ENCODE measurements at places on chromosomes 13 and 19. TPM values are rescaled to one million over a fixed set of nuclear protein-coding genes. Genes with fewer than 3 reads are reported as not detected.

Gene CILP2
- 0.98 TPM for total RNA-seq

Gene RELB
- total RNA-seq, result 0.74 TPM

Gene CACNA1A
- 46.7 TPM for total RNA-seq

Gene ZNF560
- 0.49 TPM for total RNA-seq

Gene NOVA2
- 19.7 TPM for total RNA-seq

Gene MADCAM1
- total RNA-seq, result 0.74 TPM

Gene MBD3L1
- not detected for total RNA-seq

Gene OR4F17
- total RNA-seq, result not detected

Gene METTL21C
- not detected for total RNA-seq

Gene WDR88
- total RNA-seq, result not detected

Gene FCER2
- total RNA-seq, result under 0.01 TPM

Gene DHDH
- total RNA-seq, result 0.49 TPM

Gene HCST
- not detected for total RNA-seq
